ENCODE measurements at places on chromosomes 11 and 22. TPM values are rescaled to one million over a fixed set of nuclear protein-coding genes. Genes with fewer than 3 reads are reported as not detected.

GRCh38 chr22:43099095-43099494, 9.9 kb upstream of the TTLL1 start:
- DNase-seq = no peak

- DNase-seq = no peak
Measured at GRCh38 chr11:68692871-68693483, 8.6 kb downstream of the GAL start.

DNA sequence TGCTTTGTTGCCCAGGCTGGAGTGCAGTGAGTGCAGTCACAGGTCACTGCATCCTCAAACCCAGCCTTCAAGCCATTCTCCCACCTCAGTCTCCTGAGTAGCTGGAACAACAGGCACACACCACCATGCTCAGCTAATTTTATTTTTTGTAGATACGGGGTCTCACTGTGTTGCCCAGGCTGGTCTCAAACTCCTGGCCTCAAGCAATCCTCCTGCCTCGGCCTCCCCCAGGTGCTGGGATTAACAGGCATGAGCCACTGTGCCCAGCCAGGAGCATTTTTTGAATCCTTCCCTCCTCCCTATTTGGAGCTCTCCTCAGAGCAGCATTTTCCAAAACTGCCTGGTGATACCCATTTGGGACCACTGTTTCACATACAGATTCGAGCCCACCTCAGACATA, 77.2 kb downstream of the NCAPD3 start:
- no peak for DNase-seq

The C11orf86 gene
- total RNA-seq = not detected

The MS4A6E gene
- total RNA-seq = not detected

DNA sequence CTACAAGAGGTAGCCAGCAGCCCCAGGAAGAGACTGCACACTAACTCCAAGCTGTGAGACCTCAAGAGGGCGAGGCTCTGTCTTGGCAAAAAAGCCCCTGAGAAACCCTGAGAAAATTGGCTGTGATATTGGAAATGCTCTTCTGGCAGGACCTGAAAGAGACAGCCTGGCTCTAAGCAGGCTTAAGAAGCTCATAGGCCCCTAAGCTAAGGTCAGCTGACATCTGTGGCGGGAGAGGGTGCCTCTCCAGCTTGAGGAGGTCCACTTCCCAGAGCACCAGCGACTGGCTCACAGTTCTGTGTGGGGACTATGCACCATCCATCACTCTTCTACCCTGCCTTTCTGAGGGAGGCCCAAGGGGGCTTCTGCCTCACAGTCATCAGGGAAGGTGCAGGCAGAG, 12.4 kb downstream of the PLEKHA7 start:
- no peak for DNase-seq

The STT3A gene
- 52.5 TPM for total RNA-seq

- no peak for DNase-seq
Measured at GRCh38 chr11:120912504-120912903, 111.4 kb upstream of the TBCEL start.

GRCh38 chr11:118628861-118629549, 21.6 kb downstream of the PHLDB1 start:
- no peak for DNase-seq

DNA sequence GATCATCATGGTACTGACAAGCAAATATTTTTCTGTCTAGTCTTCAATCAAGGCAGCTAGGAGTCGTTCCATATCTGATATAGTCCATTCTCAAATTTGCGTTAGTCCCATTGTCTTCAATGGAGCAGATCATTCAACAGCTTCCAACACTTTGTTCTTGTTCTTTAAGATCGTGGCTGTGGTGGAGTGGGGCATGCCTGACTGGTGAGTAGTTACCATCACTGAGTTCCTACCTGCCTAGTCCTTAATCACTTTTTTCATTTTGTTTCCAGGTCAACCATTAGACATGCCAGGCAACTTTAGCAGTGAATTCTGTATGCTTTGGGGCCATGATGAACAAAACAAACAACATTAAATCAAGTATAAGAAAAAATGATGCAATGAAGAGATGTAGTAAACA, 693.1 kb upstream of the KIRREL3 start:
- no peak for DNase-seq

The PKNOX2 gene
- not detected for total RNA-seq
